ENCODE measurements at places on chromosomes 1 and 21.

GRCh38 chr1:84361796-84362195 lies 36.5 kb upstream of the DNASE2B start:
- no peak for DNase-seq

DNA sequence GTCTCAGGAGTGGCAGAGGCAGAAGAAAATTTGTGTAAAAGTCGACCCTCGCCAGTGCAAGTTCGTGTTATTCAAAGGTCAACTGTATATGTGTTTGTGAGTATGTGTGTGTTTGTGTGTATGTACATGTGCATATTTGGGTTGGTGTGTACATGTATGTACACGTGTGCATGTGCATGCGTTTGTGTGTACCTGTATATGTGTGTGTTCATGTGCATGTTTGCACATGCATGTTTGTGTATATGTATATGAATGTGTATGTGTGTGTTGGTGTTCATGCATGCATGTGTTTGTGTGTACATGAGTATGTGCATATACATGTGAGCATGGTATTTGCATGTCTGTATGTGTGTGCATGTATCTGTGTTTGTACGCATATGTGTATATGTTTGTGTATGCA lies 21.7 kb upstream of the TENT5C start:
- no peak for DNase-seq

- no peak for DNase-seq
These were observed 526.9 kb downstream of the MATN1 start for GRCh38 chr1:30196457-30196856.

- DNase-seq = no peak
These were observed 39.8 kb downstream of the SNAP47 start for GRCh38 chr1:227774821-227775661.

DNA sequence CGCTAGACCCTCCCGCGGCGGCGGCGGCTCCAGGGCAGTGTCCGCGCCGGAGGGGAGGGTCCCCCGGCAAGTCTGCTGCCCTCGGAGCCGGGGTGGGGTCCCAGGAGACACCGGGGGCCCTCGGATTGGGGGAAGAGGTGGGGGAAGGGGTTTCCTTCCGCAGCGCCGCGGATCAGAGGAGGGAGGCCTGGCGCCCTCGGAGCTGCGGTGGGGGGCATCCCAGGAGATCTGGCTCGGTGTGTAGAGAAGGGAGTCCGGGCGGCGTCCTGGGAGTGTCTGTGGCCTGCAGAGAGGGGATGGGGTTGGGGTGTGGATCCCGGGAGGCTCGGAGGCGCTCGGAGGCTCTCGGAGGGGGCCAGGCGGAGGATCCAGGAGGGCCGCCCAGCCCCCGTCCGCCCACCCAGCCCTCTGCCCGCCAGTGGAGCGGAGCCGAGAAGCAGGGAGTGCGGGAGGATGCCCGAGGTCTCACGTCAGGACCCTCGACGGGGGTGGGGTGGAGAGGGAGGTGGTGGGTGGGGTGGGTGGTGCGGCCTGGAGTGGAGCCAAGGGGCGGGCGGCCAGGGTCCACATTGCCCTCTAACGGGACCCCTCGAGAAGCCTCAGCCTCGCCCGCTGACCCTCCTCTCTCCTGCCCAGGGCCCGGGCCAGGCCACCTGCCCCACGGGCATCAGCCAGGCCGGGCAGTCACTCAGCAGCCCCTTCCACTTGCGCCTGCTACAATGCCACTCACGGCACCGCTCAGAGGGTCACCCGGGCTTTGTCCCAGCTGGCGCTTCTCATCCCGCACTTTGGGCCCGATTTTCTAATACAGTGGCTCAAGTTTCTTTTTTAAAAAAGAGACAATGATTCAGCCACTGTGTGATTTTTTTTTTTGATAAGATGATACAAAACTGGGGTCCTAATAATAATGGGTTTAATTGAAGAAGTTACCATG lies 60.2 kb upstream of the ARHGEF16 start:
- DNase-seq = no peak

- no peak for DNase-seq
These were observed 2.6 kb downstream of the NDC1 start for GRCh38 chr1:53835491-53835890.

DNA sequence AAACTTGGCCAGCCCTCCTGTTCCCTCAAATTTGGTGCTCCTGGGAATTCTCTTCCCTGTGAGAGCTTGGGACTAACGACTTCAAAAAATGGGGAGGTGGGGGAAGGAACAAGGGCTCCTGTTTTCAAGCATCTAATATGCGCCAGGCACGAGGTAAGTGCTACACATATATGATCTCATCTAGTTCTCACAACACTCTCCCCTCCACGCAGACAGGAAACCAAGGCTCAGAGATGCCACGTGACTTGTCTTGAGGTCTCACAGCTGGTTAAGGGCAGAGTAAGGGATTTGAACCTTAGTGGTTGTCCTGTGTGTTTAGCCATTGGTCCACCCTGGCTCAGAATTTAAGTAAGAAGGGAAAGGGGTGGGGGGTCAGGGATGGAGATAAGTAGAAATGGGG lies 125.9 kb downstream of the DMRTB1 start:
- peak; percentile 67 for DNase-seq

DNA sequence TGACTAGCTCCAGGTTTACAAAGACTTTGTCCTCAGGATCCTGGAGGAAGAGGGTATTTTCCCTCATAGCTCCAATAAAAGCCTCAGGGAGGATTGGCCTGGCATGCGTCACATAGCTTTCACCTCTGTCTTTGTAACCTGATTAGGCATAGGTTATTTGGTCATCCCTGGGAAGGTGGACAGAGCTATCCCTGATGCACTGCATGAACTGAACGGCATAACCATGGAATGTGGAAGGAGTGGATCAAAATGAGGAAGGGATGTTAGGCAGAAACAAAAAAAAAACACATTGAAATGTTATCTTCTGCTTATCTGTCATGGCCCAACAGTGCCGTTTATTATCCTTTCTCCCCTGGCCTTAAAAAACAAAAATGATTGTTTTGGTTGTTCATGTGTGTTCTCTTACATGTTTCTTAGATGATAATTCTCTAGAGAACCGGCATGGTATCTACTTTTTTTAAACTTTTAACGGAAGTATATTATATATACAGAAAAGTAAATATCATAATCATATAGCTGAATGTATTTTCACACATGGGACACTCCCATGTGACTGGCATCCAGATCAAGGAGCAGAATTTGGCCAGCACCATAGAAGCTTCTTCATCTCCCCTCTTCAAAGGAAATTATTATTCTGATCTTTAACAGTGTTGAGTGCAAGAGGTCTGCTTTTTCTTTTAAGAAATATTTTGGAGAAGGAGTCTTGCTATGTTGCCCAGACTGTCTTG lies 85.3 kb downstream of the RPS6KC1 start:
- DNase-seq = no peak

GRCh38 chr1:34631126-34631525 lies 123.7 kb upstream of the GJB5 start:
- DNase-seq = no peak
